ENCODE measurements at places on chromosomes 5 and 9.

GRCh38 chr5:98102936-98103335, 670.5 kb upstream of the RGMB start:
- no peak for DNase-seq

GRCh38 chr9:81787747-81788632, 98.6 kb upstream of the TLE1 start:
- DNase-seq: no peak

DNA sequence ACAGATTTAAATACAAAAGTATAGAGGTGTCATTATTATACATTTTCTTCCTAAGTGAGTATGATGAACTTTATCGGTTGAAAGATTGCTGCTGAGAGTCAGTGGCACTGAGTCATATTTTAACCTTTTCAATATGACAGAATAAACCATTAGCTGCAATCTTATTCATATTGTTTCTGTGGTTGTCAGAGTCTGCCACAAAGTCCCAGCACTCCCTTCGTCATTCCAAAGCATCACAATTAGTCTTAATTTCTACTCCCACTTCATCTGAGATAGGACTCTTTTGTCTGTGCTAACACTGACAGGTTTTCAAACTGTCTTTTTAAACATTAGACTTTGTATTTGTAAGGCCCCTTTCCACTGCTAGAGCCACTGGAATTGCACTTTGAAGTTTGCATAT, 656.9 kb downstream of the MTRR start:
- no peak for DNase-seq

GRCh38 chr5:96997265-96997859, 61.5 kb downstream of the LNPEP start:
- no peak for DNase-seq

DNA sequence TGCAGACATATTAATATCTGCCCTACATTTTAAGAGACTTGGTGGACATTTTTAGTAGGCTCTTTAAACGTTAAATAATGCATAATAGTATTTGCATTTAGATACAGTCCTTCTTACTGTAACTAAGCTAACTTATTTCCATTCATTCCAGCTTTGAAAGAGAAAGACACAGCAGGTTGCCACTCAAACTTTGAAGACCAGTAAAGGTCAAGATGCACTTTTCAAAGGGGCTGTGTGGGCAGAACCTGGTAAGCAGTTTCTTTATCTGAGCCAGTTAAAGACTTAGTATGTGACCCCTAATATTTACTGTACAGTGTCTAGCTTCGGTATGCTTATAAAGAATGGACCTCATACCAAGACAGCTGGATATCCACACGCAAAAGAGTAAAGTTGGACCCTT, 20.8 kb downstream of the PLGRKT start:
- no peak for DNase-seq

DNA sequence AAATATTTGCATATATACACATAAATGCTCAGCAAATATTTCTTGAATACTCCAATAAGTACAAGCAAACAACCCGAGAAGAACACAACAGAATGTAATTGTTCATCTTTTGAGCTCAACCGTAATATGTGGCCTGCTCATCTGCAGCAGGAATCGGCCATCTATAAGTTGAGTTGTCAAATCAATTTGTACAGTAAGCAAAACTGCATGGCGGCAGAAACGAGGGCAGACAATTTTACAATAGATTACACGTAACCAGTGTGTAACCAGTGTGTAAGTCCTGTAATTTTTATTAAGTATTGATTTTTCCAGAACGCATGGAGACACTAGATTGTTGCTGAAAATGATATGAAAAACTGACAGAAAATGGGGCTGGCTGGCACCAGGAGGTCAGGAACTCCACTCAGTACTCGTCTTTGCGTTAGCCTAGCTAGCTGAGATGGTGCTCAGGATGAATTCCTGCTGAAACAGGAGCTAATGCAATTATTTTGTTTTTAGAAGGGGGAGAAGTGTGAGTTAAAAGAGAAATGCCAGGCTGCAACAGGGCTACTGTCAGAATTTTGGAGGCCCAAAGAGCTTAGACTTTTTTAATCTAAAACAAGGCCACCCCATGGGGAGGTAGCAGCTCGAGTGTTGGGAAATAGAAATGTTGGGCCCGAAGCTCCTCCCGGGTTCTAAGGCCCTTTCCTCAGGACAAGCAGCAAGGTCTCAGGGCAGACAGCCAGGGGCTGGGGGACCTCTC, 682 bp downstream of the DHX29 start:
- no peak for DNase-seq

DNA sequence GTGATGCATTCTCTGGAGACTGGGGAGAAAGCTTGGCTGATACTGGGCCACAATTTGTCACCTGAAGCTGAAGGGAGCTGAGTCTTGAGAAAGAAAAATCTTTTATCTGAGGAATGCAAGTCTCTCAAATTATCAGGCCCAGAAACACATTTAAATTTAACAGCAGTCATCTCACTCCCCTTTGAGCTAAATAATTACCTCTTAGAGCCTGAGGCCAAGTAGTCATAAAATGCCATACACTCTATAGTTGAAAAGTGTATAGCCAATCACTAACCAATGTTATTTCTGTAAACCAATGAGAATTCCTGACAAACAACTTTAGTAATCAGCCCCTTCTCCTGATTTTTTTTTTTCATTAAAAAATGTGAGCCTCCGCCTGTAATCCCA, 32.7 kb upstream of the DAPK1 start:
- no peak for DNase-seq

- no peak for DNase-seq
Observed at GRCh38 chr5:761059-761771, 23.3 kb downstream of the ZDHHC11B start.
